ENCODE measurements at places on chromosomes 5 and 9.

GRCh38 chr5:40165789-40166728, 513.7 kb upstream of the PTGER4 start:
- peak; percentile 38 for DNase-seq

- DNase-seq: peak; percentile 85
Observed at GRCh38 chr9:127930231-127931091, at the start of gene PIP5KL1. TSS of gene PIP5KL1 (minus strand) at chr9:127930777. CDS start at chr9:127930752, 25 bp downstream.

DNA sequence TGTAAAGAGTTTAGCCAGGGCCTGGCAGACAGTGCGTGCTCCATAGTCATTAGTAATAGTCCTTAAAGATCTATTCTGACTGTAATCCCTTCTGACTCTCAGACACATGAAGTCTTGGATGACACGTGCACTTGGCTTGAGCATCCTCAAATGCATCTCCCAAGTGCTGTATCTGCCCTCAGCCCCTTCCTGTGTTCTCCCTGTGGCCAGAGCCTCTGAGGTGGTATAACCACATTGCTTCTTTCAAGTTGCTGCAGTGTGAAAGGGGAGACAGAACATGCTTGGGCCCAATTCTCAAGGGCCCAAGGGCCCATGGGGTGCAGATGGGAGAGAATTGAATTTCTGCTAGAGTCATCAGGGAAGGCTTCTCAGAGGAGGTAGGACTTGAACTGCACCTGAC, 30.1 kb upstream of the HAND1 start:
- no peak for DNase-seq

DNA sequence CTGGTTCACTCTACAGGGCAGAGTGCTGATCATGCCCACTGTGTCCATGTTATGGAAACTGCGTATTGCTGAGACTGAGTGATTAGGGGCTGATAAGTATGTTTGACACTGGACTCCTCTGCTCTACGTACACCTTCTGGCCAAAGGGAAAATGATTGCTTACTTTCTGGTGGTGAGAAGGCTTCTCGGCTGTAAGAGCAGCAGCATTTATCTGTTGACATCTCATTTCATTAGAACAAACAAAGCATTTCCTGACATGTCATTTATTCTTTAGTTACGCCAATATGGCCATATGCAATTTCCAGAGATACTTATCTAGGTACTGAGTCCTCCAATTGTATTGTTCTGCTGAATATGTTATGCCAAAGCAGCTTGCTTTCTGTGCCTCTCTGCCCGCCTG, 5.6 kb downstream of the FAXDC2 start:
- no peak for DNase-seq

DNA sequence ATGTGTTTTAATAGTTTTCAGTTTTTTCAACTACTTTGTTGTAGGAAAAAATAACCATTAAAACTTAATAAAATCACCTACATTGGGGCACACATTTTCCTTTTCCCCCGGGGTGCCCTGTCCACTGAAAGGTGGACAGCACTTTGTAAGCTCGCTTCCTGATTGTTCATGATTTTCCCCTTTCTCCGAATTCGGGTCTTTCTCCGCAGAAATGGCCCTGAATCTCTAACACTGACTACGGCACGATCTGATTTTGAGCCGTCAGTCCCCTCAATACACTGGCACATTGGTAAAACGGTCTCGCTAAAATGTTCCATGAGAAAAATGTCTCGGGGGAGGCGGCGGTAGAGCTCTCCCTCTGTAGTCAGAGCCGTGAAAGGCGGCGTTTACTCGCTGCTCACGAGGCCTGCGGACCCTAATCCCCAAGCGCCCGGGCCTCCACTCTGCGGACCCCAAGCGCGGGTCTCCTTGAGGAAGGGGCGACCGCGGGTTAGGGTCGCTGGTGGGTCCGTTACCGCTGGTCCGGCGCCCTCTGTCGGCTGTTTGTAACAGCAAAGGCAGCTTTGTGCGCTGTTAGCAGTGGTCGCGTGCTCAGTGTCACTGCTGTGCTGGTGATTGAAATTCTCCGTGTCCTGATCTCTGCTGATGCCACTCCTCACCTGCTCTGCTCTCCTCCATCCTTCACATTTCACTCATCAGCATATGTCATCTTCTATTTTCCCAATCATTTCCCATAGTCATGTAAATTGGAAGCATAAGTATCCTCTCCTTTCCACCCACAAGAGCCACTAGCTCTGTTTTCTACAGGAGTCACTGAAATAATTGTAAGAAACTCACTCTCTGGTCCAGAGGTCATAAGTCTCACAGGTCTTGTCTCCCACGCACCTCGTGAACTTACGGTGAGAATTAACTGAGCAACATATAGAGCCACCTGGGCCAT, 10.8 kb upstream of the IFNA2 start:
- peak; percentile 37 for DNase-seq

DNA sequence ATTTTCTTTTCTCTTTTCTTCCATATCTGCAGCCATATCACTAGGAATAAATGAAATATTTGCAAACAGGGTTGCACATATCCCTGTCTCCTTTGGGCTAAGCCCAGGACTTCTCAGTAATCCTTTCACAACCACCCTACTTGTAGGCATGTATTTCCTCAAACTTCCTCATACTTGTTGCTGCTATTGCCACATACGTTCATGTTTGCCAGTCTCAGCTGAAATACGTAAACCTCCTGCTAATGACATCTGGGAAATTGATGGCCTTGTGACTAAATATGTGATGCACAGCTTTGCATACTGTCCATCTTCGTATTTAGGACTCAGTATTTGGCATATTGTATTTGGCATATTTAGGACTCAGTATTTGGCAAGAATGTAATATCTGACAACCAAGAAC, 224.6 kb downstream of the PLK2 start:
- DNase-seq: no peak

DNA sequence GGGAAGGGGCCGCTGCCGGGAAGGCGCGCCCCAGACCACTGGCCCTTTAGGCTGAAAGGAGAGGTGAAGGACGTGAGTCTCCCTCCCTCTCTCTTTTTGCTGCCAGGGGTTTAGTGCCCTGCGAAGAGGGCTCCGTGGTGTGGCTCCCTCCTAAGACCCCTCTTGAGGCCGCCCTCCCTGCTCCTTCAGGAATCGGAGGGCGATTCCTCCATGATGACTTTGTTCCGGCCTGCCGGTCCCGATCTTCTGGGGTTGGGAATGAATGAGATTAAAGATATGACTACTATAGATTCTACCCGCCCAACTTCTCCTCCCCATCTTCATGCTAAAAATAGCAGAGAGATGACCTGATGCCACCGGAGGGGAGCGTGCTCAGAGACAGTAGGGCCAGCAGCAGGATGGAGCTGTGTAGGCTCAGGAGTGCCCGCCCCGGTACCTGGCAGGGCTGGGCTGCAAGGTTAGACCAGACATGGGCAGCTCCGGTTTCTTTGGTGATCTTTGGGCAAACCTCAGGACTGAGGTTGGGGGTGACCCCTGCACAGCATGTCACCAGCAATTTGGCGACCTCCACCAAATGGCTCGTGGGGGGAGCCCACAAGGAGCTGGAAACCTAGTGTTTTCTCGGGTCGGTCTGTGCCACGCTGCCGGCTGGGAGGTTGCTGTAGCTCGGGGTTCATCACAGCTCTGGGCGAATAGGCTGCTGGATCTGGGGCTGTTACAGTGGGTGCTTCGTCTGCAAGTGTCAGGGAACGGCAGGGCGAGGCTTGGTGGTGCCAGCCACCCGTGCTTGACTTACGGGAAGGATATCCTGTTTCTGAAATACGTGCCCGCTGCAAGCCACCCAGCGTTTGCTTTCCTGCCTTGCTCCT, 1.7 kb downstream of the OLFM1 start:
- DNase-seq: no peak

GRCh38 chr9:113941056-113941455, 64.9 kb downstream of the ZNF618 start:
- no peak for DNase-seq

DNA sequence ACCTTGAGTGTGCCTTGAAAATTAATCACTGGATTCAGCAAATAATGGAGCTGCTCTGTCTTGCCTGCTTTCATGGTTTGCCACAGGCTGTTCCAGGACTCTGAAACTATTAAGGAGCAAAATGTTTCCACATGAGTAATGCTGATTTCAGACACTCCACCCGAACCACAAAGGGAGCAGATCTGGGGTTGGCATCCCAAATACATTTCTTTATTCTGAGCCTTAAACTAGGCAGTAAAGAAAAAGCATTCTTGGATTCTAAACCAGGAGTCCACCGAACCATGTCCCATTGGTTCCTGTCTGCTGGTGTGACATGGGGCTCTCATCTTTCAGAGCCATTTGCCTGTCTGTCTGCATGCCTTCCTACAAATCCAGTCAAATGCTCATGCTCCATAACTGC, 10.1 kb upstream of the C1QTNF3 start:
- peak; percentile 87 for DNase-seq

- DNase-seq: no peak
Observed at GRCh38 chr5:78056053-78056452, 238.4 kb downstream of the AP3B1 start.

DNA sequence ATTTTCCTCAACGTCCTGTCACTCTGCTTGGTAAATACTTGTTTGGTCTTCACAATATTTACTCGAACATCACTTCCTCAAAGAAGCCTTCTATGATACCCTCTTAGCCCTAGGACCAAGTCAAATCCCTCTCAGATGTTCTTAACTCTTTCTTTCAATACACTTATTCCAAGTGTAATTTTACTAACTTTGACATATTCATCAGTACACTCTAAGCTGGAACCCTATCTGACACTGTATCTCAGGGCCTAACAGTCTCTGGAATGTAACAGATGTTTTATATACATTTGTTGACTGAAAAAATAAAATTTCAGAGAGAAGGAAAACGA, 19.6 kb downstream of the SIL1 start:
- no peak for DNase-seq

- no peak for DNase-seq
Observed at GRCh38 chr5:40383749-40384651, 295.7 kb upstream of the PTGER4 start.

GRCh38 chr5:10539687-10539998, 24.2 kb upstream of the ANKRD33B start:
- no peak for DNase-seq

DNA sequence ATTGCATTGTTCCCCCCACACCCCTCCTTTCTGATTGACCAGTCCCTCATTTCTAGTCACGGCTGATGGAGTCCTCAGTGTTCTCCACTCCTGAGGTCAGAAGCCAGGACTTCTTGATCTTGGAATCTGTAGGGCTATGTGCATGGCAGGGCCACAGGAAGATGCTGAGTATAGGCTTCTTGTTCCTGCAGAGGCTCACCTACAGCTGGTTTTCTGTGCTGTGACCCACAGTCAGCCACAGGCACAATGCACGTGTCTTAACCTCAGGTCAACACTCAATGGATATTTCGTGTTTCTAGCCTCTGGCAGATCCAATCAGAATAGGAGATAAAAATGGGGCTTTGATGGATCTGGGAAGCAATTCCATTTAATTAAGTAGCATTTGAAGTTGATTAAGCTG, 14.3 kb upstream of the CXCL14 start:
- no peak for DNase-seq

- DNase-seq: no peak
Observed at GRCh38 chr9:134355158-134355557, 28.9 kb downstream of the RXRA start.

DNA sequence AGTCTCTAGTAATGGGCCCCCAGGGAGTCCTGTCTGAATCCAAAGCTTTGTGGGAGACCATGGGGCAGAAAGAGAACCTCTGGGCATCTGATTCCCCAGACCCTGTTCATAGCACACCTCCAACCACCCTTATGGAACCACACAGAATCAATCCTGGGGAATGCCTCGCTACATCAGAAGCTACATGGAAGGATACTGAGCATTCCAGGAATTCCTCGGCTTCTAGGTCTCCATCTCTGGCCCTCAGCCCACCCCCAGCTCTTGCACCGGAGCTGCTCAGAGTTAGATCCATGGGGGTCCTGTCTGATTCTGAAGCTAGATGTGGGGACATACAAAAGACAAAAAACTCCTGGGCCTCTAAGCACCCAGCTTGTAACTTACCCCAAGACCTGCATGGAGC, 28.4 kb downstream of the VCP start:
- no peak for DNase-seq

DNA sequence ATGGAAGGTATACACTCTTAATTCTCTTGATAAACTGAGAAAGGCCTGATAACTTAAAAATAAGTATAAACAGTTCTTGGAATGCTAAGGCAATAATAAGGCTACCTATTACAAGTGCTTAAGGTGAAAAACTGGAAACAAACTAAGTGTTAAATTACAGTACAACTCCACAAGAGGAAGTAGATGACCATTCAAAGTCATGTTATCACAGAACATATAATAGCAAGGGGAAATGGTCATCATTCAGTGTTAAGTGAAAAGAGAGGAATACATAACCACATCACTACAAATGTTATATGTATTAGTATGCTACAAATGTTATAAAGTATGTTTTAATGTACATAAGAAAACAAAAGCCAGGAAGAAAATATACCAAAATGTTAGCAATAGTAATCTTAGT, 135.9 kb downstream of the CCDC192 start:
- no peak for DNase-seq

DNA sequence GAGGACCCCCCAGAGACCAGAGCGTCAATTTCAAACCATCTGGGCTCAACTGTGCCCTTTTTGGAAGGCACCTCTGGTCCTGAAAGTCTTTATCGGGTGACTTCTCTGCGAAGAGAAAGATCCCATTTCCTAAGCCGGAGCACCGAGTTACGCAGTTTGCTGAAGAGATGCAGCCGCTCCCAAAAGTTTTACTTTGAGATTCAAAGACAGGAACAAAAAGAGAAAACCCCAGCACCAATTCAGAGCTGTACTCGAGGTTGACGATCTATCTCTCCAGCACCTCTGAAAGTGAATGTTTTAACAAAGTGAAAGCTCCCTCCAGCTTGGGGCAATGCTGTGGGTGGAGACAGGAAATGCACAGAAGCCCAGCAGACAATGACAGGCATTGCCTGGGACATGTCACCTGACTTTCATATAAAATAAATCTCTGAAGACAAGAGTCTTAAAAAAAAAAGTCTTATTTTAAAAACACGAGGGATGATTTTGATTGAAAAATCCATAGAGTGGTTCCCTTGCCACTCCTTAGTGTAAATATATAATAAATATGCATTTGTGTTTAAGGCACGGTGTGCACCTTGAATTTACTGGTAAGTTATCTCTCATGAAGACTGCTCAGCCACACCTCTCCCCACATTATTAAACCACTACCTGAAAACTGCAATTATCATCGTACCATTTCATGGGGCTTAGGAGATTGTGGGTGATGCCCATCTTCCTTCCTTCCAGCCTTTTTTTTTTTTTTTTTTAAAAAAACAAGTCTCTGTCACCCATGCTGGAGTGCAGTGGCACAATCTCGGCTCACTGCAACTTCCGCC, 79.9 kb downstream of the FNBP1 start:
- DNase-seq: peak; percentile 59
